ENCODE measurements at places on chromosomes 7 and 10. TPM values are rescaled to one million over a fixed set of nuclear protein-coding genes. Genes with fewer than 3 reads are reported as not detected.

Gene HTR5A
- total RNA-seq = not detected

Gene HOXA4
- total RNA-seq = not detected

Gene ANKRD7
- not detected for total RNA-seq

Gene OLAH
- total RNA-seq = 0.31 TPM

Gene ACTL6B
- total RNA-seq = not detected

Gene FAM3C
- 18.3 TPM for total RNA-seq

Gene TWIST1
- total RNA-seq = 4.1 TPM

Gene WDFY4
- not detected for total RNA-seq

Gene SPOCK2
- 216 TPM for total RNA-seq

Gene CPA5
- 0.15 TPM for total RNA-seq

Gene VIPR2
- 0.56 TPM for total RNA-seq

Gene MPP7
- 12.8 TPM for total RNA-seq

Gene MOSPD3
- 14.4 TPM for total RNA-seq

Gene TUBAL3
- total RNA-seq = not detected

Gene IDI2
- total RNA-seq = not detected

Gene DMBT1
- not detected for total RNA-seq

Gene CHCHD1
- 35.3 TPM for total RNA-seq

Gene NYAP1
- total RNA-seq = 0.17 TPM

Gene HOXA2
- not detected for total RNA-seq

Gene VSIR
- total RNA-seq = 112 TPM

Gene EXOC4
- 55.8 TPM for total RNA-seq

Gene VAX1
- not detected for total RNA-seq

Gene TCAF2
- total RNA-seq = 32.7 TPM

All from activated CD4-positive, alpha-beta memory T cell treated with anti-CD3 and anti-CD28 coated beads for 36 hours (primary cell).